Activated CD8-positive, alpha-beta memory T cell treated with anti-CD3 and anti-CD28 coated beads for 24 hours (primary cell): ENCODE measurements at places on chromosomes 2 and 18.

DNA sequence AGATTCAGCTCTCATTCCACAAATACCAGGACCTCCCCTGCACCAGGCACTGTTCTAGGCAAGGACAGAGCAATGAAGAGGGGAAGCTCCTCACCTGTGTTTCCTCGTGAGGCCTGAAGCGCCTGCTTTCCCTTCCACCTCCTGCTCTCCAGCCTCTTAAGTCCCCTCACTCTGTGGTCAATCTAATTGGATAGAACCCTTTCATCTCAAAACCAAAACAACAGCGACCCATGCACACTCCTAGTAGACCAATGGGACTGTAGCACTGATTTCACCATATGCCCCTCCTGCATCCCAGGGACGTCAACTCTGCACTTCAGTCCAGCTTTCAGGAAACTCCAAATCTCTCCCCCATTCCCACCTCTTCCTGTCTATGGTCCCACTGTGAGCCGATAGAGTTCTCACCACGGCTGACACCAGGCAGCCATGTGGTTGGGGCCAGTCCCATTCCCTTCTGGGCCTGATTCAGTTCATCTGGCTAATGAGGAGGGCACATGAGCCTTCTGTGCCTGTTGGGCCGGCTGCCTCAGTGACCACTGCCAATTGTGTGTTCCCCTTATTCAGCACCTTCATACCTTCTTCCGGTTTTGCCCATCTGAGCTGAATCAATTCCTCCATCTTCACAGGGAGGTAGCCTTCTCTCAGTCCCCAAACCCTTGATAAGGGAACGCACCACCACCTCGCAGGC, 33.3 kb upstream of the MAT2A start:
- DNase-seq, result no peak

DNA sequence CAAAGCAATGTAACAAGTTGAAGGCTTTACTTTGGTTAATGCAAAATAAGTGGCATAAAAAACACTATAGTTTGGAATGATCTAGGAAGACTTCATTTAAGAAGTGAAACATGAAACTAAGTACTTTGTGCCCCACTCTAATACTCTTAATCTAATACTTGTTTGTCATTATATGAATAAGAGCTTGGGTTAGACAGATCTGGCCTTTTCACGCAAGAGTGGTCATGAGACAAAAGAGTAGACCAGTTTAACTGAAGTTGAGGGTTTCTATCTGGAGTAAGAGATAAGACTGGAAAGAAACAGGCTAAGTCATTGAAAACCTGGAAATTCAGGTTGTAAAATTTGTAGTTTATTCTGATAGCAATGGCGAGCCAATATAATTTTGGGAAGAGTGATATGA, 2.8 kb downstream of the SLC30A6 start:
- no peak for DNase-seq

DNA sequence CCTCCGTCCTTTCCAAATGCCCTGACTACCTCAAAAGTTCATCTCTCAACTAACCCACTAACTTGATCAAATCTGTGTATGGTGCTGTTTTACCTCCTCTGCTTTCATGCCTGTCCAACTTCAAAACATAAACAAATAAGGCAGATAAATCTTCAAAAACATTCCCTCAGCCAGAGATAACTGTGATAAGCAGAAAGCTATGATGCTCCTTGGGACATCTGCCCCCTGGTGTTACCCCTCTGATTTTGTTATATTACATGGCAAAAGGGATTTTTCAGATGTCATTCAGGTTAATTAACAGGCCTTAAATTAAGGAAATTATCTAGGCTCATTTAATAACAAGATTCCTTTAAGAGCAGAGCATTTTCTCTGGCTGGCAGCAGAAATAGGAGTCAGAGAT, 810.8 kb upstream of the CHAC2 start:
- no peak for DNase-seq

DNA sequence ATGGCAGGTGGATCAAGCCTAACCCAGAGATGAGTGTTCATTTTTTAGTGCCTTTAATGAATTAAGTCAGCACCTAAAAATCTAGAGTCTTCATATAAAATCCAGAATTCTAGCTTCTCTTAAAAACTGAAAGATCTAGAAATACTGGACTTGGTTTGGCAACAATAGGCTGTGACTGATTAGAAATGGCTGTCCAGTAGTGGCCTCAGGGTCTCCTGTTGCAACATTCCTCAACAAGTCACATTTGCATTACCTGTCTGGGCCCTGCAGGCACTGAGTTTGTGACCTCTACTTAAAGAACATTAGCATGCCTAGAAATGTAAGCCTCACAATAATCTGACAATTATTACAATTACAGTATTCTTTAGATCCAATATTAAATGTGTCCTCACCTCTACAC, 33.1 kb downstream of the MBD2 start:
- no peak for DNase-seq

DNA sequence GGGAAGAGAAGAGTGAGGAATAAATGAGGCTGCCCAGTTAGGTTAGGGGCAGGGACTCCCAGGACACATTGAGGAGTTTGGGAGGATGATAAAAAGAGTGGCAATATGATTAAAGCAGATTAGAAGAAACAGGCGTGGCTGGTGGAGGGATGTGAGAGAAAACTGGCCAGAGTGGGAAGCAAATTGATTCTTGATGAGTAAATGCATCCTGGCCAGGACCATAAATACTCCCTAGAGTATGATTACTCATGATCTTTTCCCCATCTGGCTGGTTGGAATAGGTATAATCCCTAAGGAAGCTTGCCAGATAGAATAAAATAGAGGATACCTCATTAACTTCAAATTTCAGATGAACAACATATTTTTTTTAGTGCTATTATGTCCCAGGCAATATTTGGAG, 21.5 kb upstream of the DAW1 start:
- DNase-seq, result no peak

DNA sequence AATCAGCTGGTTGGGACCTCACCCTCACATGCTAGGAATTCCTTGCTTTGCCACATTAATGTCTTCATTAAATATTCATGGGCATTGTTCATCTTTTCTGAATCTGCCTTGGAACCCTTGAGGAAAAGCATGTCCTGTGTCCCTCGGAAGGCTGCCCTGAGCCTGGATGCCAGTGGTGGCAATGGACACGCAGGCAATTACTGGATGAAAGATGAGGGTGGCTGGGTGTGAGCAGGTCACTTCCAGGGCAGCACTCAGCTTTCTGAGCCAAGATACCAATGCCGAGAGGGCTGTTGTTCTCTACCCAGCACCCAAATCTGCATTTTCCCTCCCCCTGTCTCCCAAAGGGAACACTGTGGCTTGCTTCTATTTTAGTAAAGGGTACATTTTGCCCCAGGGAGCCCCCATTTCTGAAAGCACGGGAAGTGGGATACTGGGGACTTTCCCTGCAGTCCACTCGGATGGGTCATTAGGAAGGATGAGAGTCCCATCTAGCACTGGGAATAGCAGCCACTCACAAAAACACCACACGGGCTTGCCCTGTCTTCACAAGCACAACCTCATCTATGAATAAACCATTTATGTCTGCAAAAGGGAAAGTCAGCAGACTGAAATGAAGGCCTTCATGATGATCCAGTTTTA, 234.8 kb downstream of the SOX11 start:
- DNase-seq, result no peak

- DNase-seq, result no peak
These were observed 132.1 kb downstream of the RGPD3 start for GRCh38 chr2:106336108-106336507.

DNA sequence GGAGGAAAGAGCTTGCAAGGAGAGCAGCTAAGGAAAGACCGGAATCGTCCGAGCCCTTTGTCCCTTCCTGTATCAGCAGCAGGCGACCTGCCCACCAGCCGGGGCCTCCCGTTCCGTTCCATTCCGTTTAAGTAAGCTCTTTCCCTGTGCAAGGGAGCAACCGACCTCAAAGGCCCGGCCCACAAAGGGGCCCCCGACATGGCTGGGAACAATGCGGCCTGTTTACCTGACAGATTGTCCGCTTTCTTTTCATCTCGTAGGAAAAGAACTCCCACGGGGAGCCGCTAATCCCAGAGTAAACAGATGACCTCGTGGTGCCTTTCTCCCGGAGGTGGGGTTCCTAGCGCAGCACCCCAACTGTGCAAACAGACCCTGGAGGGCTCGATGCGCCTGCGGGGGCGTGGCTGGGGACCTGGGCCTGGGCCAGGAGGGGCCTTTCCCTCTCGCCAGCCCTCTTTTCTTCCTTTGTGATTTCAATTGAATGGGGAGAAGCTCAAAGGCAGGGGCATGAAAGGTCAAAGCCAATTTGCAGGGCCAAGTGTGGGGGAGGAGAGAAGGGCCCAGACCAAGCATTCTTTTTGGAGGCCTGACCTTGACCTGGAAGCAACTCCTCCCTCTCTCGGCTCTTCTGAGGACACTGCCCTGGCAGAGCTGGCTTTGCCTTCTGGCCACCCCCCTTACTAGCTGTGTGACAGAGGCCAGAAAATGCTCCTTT, 120.2 kb downstream of the INHBB start:
- no peak for DNase-seq

DNA sequence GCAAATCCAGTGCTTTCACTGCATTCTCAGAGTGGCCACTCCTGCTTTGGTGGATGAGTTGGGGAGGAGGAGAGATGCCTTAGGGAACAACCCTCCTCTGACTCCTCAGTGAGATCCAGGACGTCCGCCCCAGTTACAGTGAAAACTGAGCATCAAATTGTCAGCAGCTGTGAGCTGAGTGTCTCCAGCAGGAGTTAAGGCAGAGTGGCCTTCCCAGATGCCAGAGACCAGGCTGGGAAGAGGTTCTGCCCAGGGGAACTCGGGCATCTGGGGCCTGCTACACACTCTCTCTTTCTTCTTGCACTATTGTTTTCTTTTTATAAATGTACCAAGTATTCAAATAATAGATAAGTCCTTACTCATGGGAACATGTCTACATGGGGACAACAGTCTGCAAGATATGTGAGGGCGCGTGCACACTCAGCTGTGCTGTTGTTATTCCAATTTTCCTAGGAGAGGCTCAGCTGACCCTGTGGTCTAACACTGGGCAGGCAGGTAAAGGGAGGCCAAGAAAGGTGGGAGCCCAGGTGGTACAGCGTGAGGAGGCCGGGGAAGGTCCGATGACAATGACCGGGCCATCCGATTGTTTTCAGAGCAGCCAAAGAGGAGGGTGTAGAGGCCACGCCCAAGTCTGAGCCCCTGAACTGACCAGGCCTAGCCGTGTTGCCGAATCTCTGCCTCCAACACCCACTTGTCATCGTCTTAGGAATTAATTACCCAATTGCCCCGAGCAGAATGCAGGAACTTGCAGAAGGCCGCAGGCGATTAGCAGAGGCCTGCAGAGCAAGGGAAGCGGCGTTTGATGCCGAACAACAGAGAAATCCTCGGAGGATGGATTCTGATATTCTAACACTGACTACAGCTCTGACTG, 166.9 kb downstream of the ANAPC1 start:
- no peak for DNase-seq

DNA sequence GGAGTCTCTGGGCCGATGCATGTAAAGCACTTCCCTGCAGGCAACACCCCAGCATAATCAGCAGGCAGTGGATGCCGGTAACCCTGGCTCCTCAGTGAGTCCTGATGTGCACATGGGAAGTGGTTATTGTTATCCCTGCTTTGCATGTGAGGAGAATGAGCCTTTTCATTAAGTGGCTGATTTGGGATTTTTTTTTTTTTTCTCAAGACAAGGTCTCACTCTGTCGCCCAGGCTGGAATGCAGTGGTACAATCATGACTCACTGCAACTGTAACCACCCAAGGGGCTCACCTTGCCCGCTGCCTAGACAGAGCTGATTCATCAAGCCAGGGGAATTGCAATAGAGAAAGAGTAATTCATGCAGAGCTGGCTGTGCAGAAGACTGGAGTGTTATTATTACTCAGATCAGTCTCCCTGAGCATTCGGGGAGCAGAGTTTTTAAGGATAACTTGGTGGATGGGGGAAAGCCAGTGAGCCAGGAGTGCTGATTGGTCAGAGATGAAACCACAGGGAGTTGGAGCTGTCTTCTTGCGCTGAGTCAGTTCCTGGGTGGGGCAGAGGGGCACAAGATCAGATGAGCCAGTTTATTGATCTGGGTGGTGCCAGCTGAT, 95.4 kb downstream of the SOCS6 start:
- no peak for DNase-seq

DNA sequence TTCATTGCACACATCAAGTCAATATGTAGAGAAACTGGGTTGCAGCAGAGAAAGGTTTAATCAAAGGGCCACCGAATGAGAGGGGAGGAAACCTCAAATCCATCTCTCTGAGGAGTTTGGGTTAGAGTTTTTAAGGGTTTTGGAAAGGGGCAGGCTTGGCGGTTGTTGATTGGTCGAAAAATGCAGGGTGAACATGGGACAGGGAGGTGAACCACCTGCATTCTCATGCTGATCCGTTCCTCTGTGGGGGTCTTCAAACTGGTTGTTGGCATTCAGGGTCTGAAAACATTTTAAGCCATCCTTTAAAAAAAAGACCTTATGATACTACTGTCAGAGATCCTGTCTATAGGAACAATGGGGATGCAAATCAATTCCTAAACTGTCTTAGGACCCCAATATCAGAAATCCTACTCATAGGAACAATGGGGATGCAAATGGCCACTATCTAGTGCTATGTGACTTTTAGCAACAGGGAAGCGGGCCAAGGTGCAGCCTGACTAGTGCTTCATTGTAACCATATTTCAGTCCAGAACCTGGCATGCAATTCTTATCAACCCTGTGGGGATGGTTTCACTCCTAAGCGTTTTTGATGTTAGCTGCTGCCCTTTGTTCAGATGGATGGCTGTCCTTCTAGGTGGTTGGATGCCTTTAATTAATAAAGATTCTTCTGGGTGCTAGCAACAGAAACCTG, 120.1 kb upstream of the MGAT5 start:
- DNase-seq, result peak; percentile 30

- no peak for DNase-seq
These were observed 36.8 kb downstream of the HRH4 start for GRCh38 chr18:24497031-24497754.

DNA sequence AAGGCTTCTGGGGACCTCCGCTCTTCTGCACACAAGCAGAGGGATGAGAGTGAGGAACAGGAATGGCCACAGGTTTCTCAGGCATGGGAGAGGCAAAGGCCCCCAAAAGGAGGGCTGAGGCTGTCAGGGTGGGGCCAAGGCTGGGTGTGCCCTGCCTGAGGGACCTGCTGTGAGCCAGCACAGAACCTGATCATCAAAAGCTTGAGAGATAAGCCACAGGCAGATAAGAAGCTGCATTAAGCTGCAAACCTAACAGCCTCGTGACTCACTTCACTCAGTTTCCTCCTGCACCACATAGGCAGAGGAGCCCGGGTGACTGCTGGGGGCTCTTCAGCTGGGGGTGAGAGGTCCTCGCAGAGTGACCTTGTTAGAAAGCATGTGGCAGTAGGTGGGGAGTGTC, 64.5 kb upstream of the LAPTM4A start:
- DNase-seq, result no peak

GRCh38 chr2:224020523-224020922, 18.6 kb downstream of the SERPINE2 start:
- no peak for DNase-seq

DNA sequence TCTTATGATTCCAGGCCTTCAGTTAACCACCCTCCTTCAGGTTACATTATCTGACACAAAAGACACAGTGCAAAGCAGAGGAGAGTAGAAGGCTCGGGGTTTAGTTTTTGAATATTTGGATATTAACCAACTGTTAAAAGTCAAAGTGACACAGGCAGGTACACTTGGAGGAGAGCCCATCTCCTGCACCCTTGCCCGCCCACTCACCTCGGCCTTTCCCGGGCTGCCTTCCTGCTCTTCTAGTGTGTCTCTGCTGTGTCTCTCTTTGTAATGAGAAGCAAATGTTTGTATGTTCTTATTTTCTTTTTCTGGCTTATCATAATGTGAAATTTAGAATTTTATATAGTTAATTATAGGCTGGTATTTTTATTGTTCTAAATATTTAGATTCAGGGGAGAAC, 35.1 kb downstream of the ZNF236 start:
- no peak for DNase-seq

- no peak for DNase-seq
These were observed 41.9 kb upstream of the AAK1 start for GRCh38 chr2:69685321-69686048.
